Lower lobe of right lung (tissue), 2 donors: ENCODE measurements at places on chromosomes 2 and 18. TPM values are rescaled to one million over a fixed set of nuclear protein-coding genes. Genes with fewer than 3 reads are reported as not detected.

Gene CPLX4
- total RNA-seq, result not detected

Gene CYP1B1
- 67.0 TPM for total RNA-seq

Gene GPR17
- total RNA-seq, result 0.18 TPM

Gene HOXD9
- total RNA-seq, result 0.86 TPM

Gene CHST9
- total RNA-seq, result 5.6 TPM

Gene CRYGC
- not detected for total RNA-seq

Gene ANKRD62
- total RNA-seq, result 0.27 TPM
